Upper lobe of left lung (tissue), 6 donors: ENCODE measurements at places on chromosomes 7 and 10.

GRCh38 chr10:2488446-2489005 is 578.8 kb upstream of the PFKP start:
- no peak for DNase-seq

DNA sequence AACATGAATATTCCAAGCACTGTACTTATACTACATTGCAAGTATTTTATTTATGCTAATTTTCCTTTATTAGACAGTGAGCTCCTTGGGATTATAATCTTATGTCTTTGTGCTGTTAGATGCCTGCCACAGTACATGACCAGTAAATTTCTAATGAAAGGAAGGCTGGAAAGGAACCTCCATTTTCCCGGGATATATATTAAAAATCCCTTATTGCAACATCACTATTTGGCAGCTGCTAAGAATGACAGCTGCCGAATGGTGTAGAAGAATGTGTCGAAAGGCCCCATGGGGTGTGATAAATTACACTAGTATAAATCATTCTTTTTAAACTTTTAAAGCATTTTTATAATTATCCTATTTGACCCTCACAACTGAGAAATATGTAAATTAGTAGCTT is 59.1 kb downstream of the TFAM start:
- DNase-seq = no peak

DNA sequence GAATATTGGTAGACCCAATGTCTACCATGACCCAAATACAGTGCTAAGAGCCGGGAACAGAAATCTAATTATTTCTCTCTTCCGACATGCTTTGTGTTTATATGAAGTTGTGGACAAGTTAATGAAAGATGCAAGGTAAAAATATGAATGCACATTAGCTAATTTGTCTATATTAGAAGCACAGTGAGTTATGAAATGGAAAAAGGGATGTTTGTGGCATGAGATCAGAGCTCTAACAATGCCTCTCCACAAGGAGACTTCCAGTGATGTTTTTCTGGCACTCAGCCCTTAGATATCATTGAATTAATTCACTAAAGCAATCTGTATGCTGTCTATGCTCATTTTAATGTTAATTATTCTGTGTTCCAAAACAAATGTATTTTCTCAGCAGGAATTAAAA is 897.2 kb downstream of the CNTNAP2 start:
- DNase-seq = no peak

GRCh38 chr10:129259128-129259815 is 207.8 kb upstream of the MGMT start:
- no peak for DNase-seq

DNA sequence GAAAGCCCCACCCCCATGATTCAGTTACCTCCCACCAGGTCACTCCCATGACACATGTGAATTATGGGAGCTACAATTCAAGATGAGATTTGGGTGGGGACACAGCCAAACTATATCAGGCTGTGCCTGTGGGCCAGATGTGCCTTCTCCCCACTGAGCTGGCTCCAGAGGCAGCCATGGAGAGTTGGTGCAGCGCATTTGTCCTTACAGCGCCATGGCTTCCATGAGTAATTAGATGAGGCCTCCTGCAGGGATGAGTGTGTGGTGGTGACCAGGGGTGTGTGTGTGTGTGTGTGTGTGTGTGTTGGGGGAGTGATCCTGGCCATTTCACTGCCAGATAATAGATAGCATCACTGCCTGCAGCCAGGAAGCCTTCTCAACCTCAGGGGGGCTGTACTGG is 94.6 kb downstream of the FANK1 start:
- no peak for DNase-seq

GRCh38 chr7:128831994-128832879 is 2.0 kb downstream of the FLNC start:
- no peak for DNase-seq
